ENCODE measurements at places on chromosomes 11 and 22.

GRCh38 chr11:3994030-3994640 is 100.5 kb upstream of the RRM1 start:
- DNase-seq = no peak

DNA sequence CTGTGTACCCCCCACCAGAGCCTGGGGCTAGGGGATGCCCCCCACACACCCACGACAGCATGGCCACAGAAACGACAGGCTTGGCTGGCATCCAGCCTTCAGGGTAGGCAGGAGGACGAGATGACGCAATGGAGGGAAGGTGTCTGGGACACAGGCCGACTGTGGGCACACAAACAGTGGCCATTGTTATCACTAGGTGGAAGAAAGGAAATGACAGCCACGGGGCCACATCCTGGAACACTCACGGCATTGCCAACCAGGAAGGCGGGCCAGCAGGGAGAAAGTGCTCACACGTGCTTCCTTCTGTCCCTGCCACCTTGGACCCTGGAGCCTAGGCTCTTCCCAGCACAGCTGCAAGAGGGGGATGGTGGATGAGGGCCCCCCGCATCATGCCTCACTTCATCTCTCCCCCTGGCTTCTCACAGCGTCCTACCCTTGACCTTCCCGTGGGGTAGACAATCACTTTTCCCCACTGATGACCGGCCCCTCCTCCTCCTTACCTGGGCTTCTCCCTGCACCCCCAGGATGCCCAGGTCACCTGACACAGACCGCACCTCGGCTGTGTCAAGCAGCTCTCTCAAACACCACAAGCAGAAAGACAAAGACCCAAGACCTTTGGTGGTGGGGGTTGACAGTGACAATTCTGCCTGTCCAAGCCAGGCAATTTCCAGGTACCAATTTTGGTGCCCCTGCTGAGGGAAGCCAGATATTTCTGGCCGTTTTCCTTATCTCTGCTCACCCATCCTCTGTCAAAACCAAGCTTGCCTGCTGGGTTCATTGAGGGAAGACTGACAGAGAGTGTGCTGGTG is 8.6 kb downstream of the PLA2G6 start:
- DNase-seq = peak; percentile 57

GRCh38 chr11:64544616-64545296 is 46.3 kb upstream of the SLC22A12 start:
- DNase-seq = no peak

GRCh38 chr22:44567846-44568493 is 69.9 kb upstream of the RTL6 start:
- no peak for DNase-seq

GRCh38 chr11:77446911-77447629 is 26.8 kb downstream of the PAK1 start:
- DNase-seq = no peak
